Esophagus muscularis mucosa (tissue), 4 donors: ENCODE measurements at places on chromosomes 2 and 18.

DNA sequence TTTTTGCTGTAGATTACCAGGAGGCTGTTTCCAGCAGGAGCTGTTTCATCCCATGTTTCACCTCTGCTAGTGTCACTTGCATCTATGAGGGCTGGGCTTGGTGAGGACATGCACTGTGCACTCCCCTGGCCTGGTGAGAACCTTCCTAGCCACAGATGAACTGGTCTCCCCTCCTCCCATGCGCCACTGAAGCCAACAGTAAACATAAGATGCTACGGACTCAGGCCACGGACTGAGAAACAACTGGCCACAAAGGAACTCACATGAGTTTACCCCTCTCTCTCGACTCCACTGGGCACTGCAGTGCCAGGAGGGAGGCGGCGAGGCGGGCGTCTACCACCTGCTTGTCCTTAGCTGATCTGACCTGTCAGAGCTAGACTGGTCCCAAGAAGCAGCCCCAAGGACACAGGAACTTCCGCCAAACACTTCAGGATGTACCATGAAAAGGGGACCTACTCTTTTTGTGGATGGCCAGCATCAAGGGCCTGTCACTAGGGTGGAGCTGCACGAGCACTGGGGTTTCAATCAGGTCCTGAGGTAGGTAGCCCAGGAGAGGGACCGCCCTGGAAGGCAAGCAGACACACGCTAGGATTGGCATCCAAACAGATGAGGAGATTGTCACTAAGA is 22.8 kb upstream of the HES6 start:
- DNase-seq, result no peak

DNA sequence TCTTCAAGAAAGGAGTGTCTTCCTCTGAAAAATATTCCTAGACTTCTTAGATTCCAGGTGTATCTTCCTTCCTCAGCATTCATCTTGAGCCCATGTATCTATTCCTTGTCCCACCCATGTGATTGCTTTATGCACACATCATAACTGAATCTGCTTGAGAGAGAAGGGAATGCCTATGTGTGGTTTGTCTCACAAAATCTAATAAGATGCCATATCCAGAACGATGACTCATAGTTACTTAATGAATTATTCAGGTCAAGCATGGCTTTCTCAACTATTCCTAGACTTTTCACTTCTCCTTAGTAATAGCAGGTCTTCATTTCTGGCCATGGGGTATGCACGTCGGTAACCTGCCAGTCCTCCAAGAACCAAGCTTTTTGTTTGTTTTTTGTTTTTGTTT is 121.8 kb downstream of the SETBP1 start:
- no peak for DNase-seq

DNA sequence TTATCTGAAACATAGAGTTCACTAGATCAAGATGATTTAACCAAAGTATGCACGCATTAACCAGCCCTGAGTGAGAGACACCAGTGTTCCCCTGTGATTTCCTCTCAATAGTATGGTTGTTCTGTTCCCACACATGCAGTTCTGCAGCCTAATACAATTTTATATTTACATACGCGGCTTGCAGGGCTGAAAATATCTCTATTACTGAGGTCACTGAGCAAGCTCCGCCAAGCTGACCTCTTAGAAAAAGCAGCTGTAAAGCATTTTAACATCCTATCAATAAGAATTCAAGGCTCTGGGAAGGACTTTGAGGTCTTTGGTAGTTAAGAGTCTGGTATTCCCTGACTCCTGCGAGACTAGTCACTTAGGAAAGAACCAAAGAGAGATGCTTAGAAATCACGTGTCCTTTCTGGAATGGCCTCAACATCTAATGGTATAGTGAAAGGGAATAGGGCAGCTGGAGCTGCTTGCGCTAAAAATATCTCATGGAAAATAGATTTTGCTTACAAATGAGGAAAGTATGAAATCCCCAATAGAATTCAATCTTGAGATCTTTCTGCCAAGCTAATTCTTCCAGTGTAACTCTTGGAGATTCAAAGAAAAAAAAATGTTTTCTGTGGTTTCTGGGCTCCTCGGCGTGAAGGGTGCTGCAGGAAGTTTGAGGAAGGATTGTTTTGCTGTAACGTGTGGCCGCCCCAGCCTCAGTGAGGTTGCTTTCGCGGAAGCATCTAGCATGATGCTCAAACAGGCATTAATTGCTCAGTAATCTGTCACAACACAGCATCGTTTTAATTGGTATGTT is 59.2 kb downstream of the DOCK10 start:
- no peak for DNase-seq

DNA sequence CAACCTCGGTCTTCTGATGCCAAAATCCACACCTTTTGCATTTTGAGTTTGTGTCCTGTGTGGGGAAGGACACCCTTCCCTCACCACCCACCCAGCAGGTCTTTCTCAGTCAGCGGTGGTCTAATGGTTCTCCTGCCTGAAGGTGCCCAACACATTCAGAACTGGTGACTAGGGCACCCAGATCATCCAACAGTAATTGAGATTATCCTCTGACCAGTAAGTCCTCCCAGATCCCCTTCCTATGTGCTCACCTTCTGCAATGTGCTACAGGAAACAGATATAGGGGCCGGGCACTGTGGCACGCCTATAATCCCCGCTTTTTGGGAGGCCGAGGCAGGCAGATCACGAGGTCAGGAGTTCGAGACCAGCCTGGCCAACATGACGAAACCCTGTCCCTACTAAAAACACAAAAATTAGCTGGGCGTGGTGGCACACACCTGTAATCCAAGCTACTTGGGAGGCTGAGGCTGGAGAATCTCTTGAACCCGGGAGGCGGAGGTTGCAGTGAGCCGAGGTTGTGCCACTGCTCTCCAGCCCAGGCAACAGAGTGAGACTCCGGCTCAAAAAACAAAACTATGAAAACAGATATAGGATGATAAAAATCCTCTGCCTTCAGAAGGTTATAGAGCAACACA is 56.2 kb downstream of the REEP1 start:
- peak; percentile 66 for DNase-seq

DNA sequence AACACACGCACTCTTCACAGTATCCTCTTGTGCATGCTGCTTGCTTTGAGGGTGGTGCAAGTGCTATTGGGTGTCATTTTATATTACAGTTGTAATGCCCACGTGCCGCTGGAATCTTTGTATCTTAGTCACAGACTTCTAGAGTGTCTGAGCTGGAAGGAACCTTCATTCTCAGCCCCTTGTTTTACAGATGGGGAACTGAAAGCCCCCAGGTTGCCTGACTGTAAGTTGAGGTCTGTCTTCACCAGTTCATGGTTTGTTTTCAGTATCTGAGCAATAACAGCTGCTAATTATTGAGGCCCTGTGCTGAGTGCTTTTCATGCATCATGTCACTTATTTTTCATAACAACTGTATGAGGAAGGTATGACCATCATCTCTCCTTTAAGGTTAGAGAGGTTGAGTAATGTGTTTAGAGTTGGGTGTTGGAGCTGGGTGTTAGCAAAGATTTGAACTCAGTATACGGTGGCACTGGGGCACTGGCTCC is 77.0 kb downstream of the PRKCE start:
- no peak for DNase-seq

DNA sequence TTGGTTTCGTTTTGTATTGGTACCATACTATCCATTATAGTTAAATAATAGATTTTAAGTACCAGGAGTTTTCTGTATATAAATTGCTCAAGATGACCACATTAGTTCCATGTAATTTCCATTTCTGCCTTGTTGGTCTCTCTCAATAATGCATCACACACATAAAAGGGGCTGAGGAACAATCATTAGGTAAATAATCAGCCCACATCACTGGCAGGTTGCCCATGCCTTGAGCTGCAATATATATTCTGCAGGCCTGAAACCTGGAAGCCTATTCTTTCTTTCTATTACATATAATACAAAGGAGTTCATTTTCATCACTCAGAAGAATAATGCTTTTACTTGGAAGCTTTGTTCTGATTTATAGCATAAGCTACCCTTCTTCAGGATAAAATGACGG is 616.1 kb upstream of the PKDCC start:
- DNase-seq, result no peak
